ENCODE measurements at places on chromosomes 12 and 14. TPM values are rescaled to one million over a fixed set of nuclear protein-coding genes. Genes with fewer than 3 reads are reported as not detected.

DNA sequence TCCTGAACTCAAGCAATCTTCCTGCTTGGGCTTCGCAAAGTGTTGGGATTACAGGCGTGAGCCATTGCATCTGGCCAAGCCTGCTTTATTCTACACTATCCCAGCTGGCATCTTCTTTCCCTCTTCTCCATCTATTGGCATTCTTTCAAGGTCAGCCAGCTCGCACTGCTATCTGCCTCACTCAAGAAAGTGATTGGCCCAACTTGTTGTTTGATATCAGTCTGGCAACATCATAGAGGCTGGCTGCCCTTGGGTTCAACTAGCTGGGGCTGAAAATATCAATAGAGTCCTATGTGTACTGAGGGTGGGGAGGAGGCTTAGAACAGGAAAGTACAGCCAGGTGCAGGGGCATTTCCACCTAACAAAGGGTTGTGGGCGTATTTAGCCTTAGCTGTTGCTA lies 17.1 kb downstream of the GMFB start:
- H3K27me3 ChIP-seq = no peaks in the 10 kb centered on the region
- H3K4me1 ChIP-seq = no peaks in the 10 kb centered on the region

GRCh38 chr14:67883717-67884116 lies 64.1 kb downstream of the RAD51B start:
- no peaks in the 10 kb centered on the region for H3K27me3 ChIP-seq
- no peak overlapping the region for H3K27ac ChIP-seq
- H3K36me3 ChIP-seq = no peaks in the 10 kb centered on the region
- no peak for DNase-seq
- H3K4me3 ChIP-seq = no peak overlapping the region
- no peaks in the 10 kb centered on the region for H3K4me1 ChIP-seq

DNA sequence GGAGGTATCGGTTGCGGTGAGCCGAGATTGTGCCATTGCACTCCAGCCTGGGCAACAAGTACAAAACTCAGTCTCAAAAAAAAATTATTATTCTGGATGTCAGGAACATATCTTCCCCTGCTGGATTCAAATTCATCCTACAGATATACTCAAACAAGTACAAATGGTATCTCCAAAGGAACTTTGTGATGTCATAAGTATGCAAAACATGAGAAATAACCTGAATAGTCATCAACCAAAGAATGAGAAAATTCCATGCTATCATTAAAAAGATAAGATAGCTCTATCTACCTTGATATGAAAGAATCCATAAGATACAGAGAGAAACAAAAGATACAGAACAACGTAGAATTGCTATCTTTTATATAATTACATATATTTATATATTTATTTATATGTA lies 67.7 kb downstream of the EEA1 start:
- H3K36me3 ChIP-seq = no peaks in the 10 kb centered on the region
- H3K4me3 ChIP-seq = no peak overlapping the region
- no peak overlapping the region for H3K27ac ChIP-seq
- DNase-seq = no peak

PTPN21 gene
- 15.0 TPM for total RNA-seq

DNA sequence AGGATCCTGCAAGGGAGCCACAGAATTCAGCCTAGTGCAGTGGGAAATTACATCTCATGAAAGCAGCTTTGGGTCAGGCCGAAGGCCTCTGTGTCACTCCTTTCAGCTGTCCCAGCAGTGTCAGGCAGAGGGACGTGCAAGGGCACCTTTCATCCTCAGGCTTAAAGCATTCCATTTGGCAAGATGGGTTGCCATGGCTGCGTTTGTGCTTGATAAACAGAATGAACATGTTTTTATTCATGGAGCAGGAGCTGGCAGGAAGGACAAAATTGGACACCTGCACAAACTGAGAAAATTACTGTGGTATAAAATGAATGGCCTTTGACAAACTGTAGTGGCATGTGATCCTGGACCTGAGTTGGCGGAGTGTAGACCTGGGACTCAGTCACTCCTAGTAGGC lies 29.4 kb downstream of the ACAD10 start:
- no peaks in the 10 kb centered on the region for H3K4me1 ChIP-seq
- H3K4me3 ChIP-seq = no peak overlapping the region
- no peak for DNase-seq
- no peaks in the 10 kb centered on the region for H3K36me3 ChIP-seq
- H3K27ac ChIP-seq = no peak overlapping the region

DNA sequence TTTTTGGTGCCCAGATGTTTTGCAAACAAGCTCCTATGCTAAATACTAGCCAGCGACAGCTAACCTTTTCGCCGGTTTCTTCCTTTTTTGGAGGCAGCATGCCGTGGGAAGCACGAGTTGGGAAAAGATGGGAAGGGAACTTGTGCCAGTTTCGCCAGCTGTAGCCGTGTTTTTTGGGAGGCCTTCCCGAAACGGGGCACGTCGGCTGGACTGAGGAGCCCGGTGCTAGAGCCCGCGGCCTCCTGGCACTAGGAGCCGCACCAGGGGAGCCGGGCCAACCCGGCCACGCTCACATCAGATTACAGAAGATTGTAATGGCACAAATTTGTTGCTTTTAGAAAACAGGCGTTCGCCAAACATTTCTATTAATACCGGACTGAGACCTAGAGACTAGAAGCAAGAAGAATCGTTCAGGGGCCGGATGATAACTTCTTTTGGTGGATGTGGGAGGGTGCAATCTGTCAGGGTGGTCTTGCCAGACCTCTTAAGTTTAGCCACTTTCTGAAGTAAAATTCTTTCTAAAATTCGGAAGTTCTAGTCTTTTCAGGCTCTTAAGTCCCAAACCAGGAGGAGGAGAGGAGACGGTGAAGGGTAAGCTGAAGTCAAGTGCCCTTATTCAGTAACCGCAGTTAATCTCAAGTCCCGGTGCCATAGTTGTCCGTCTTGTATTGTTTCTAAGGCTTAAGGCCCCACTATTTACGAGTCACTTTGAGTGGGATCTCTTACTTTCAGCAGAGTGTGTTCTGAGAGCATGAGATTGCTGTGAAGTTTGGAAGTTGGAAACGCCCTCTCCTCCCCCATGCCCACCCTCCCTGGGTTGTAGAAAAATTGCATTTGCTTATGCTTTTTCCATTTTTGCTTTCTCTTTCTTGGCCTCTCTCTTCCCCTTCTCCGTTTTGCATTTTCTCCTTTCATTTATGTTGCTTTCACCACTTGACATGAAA lies 1.3 kb downstream of the RASSF3 start:
- DNase-seq = no peak
- peak overlapping the region; percentile 90 for H3K27ac ChIP-seq

GRCh38 chr12:56581418-56582145 lies 48.5 kb downstream of the BAZ2A start:
- H3K27me3 ChIP-seq = no peaks in the 10 kb centered on the region
- H3K4me3 ChIP-seq = no peak overlapping the region
- H3K27ac ChIP-seq = no peak overlapping the region
- no peak for DNase-seq

- no peaks in the 10 kb centered on the region for H3K4me1 ChIP-seq
- H3K27ac ChIP-seq = no peak overlapping the region
- H3K36me3 ChIP-seq = no peaks in the 10 kb centered on the region
- H3K27me3 ChIP-seq = no peaks in the 10 kb centered on the region
These were observed 328.7 kb downstream of the RPL10L start for GRCh38 chr14:46322730-46323403.

GRCh38 chr14:56219666-56220413 lies 101.6 kb downstream of the PELI2 start:
- no peak overlapping the region for H3K27ac ChIP-seq
- DNase-seq = no peak
- H3K4me3 ChIP-seq = no peak overlapping the region
- H3K27me3 ChIP-seq = no peaks in the 10 kb centered on the region
- no peaks in the 10 kb centered on the region for H3K36me3 ChIP-seq
- no peaks in the 10 kb centered on the region for H3K4me1 ChIP-seq

OR4N2 gene
- total RNA-seq = not detected
